ENCODE measurements at places on chromosomes 6 and 20. TPM values are rescaled to one million over a fixed set of nuclear protein-coding genes. Genes with fewer than 3 reads are reported as not detected.

B3GALT4 gene
- 8.4 TPM for total RNA-seq

- H3K4me1 ChIP-seq = no peaks in the 10 kb centered on the region
- H3K4me3 ChIP-seq = no peak overlapping the region
- peak; percentile 35 for DNase-seq
- no peaks in the 10 kb centered on the region for H3K36me3 ChIP-seq
- H3K27ac ChIP-seq = no peak overlapping the region
These were observed 406.3 kb downstream of the PREX1 start for GRCh38 chr20:48421547-48421946.

DNA sequence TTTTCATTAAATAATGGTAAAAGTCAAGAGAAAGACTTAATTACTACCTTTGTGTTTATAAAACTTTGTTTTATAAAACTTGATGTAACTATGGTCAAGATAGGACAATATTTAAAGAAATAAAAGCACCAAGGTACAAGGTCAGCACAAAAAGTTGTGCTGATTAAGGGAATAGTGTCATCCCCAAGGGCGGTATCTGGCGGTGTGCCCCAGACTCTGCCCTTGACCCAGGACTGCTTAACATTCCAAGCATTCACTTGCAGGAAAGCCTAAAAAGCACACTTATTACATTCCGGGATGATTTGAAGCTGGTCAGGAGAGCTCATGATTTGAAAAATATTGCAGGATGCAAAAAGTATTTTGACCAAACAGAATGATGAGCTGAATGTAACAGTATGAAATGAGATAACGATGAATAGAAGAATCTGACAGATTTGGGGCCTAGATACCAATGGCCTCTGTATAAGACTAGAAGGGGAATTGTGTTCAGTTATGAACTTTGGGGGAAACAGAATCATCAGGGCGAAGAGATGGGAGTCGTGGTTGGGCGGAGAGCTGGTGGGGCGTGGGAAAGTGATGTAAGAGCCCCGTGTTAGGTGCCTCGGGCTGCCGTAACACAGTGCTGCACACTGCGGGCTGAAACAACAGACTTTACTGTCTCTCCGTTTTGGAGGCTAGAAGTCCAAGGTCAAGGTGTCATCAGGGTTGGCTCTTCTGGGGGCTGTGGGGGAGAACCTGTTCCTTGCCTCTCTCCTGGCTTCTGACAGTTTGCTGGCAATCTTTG lies 77.2 kb downstream of the CDC5L start:
- no peaks in the 10 kb centered on the region for H3K36me3 ChIP-seq
- DNase-seq = no peak
- H3K4me1 ChIP-seq = no peaks in the 10 kb centered on the region
- H3K27me3 ChIP-seq = no peaks in the 10 kb centered on the region
- H3K27ac ChIP-seq = no peak overlapping the region

- DNase-seq = peak; percentile 93
- H3K27ac ChIP-seq = peak overlapping the region; percentile 97
- H3K27me3 ChIP-seq = no peaks in the 10 kb centered on the region
- peak overlapping the region; percentile 41 for H3K4me3 ChIP-seq
- peaks cover 61% of the 10 kb centered on the region for H3K4me1 ChIP-seq
These were observed 18.7 kb downstream of the IL20RA start for GRCh38 chr6:137025786-137026730.

EPB41L1 gene
- 48.2 TPM for total RNA-seq

DNA sequence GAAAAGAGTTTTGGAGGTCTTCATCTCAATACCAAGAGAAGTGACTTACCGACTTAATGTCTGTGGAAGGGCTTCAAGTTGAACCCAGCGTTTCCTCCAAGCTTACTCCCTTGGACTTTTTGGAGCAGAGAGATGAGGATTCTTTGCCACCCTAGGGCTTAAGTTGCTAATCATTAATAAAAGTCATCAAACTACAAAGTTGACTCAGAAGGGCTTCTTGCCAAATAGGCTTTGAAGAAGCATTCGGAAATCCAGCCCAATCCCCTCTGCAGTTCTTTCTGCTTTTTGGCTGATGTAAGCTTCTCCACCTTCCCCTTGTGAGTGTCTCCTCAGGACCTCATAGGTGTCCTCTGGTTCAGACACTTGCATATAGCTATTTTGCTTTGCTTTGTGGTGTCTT lies at the start of gene SLC17A3:
Gene SLC17A3, minus strand, starts transcription at position 126 of the 400 bp plus-strand sequence. CDS start 5,856 bp downstream, outside the sequence.
- no peak within 1 kb of the TSS for H3K27ac ChIP-seq
- DNase-seq = no peak
- peaks cover 56% of the 10 kb centered on the region for H3K27me3 ChIP-seq
- no peak within 1 kb of the TSS for H3K4me3 ChIP-seq
- no peaks in the 10 kb centered on the region for H3K36me3 ChIP-seq

ADGRF5 gene
- total RNA-seq = 0.75 TPM

DEFB114 gene
- not detected for total RNA-seq

Measured in PC-3 (cell line).